Activated B cell treated with CpG ODN at 0.5 μM for 24 hours (primary cell): ENCODE measurements at places on chromosomes 1 and 21. TPM values are rescaled to one million over a fixed set of nuclear protein-coding genes. Genes with fewer than 3 reads are reported as not detected.

The IL19 gene
- total RNA-seq: not detected in 2 replicates

The PODN gene
- total RNA-seq: not detected in 2 replicates

The PRDM16 gene
- not detected in 2 replicates for total RNA-seq

The EFNA3 gene
- total RNA-seq: 1.2 and 1.7 TPM in 2 replicates

The PLK3 gene
- 63.0 and 82.0 TPM in 2 replicates for total RNA-seq

The PGLYRP3 gene
- not detected in 2 replicates for total RNA-seq

The RGS18 gene
- 0.78 TPM in 1 of 2 replicates, not detected in the other for total RNA-seq

The SETD4 gene
- 31.6 and 40.4 TPM in 2 replicates for total RNA-seq

The REN gene
- not detected in 2 replicates for total RNA-seq

The HPDL gene
- 3.7 and 4.3 TPM in 2 replicates for total RNA-seq

The S100A7A gene
- not detected in 2 replicates for total RNA-seq

- H3K4me3 ChIP-seq: no peak overlapping the region
- no peaks in the 10 kb centered on the region for H3K36me3 ChIP-seq
- H3K27ac ChIP-seq: no peak overlapping the region
- no peak for DNase-seq
- peaks cover 1% of the 10 kb centered on the region for H3K27me3 ChIP-seq
These were observed 395.1 kb upstream of the VAMP3 start for GRCh38 chr1:7375781-7376660.

DNA sequence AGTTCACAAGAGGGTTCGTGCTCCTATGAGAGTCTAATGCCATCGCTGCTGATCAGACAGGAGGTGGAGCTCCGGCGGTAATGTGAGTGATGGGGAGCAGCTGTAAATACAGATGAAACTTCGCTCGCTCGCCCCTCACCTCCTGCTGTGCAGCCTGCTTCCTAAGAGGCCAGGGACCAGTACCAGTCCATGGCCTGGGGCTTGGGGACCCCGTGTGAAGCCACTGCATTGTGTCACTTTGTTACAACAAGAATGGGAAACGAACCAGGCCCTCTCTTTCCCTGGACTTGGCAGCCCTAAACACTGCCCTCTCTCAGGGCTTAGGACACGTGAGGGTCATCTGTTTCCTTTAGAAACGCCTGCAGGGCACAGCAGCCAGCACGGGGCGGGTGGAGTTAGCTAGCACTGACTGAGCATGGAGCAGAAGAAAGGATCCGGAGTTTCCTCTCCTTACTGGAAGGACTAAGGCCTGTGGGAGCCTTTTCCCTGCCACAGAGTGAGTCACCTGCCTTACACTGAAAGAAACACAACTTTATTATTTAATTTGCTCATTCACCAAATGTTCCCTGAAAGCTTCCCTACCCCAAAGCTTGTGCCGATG is 185.2 kb upstream of the TMEM51 start:
- H3K4me1 ChIP-seq: no peaks in the 10 kb centered on the region
- no peak overlapping the region for H3K4me3 ChIP-seq
- no peak overlapping the region for H3K27ac ChIP-seq
- no peaks in the 10 kb centered on the region for H3K36me3 ChIP-seq

- peaks cover 16% of the 10 kb centered on the region for H3K4me1 ChIP-seq
- H3K36me3 ChIP-seq: no peaks in the 10 kb centered on the region
- peak overlapping the region; percentile 82 for H3K4me3 ChIP-seq
- no peak for DNase-seq
- peaks cover 43% of the 10 kb centered on the region for H3K27me3 ChIP-seq
These were observed 1.3 kb downstream of the GIPC2 start for GRCh38 chr1:78047106-78047505.

GRCh38 chr1:53362270-53362669 is 34.4 kb upstream of the LRP8 start:
- no peak for DNase-seq
- no peak overlapping the region for H3K27ac ChIP-seq
- no peak overlapping the region for H3K4me3 ChIP-seq
- H3K27me3 ChIP-seq: no peaks in the 10 kb centered on the region

- peaks cover 12% of the 10 kb centered on the region for H3K4me1 ChIP-seq
- peaks cover 1% of the 10 kb centered on the region for H3K36me3 ChIP-seq
- H3K27ac ChIP-seq: no peak overlapping the region
- H3K4me3 ChIP-seq: peak overlapping the region; percentile 77
- DNase-seq: no peak
These were observed 872 bp upstream of the PINK1 start for GRCh38 chr1:20632386-20632785.

- H3K27ac ChIP-seq: no peak overlapping the region
- no peaks in the 10 kb centered on the region for H3K36me3 ChIP-seq
- peaks cover 33% of the 10 kb centered on the region for H3K27me3 ChIP-seq
- DNase-seq: no peak
- no peak overlapping the region for H3K4me3 ChIP-seq
These were observed 1.7 kb downstream of the EPHX4 start for GRCh38 chr1:92031281-92032110.

DNA sequence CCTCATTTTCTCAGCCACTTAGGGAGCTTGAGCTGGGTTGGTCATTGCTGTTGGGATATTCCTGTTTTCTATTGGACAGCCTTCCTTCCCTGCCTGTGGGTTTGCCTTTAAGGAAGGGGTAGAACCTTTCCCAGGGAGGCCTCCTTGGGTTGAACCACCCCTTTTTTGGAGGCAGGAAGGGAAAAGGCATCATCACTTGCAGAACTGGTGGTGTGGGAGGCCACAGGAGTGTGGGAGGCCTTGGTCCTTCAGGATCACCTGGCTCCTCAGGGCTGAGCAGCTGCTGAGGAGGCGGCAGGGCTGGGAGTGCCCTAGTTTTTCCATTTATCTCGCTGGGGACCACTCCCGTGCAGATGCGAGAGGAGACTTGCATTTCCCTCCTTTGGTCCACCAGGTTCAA is 667 bp upstream of the CYB561D1 start:
- H3K4me1 ChIP-seq: peaks cover 43% of the 10 kb centered on the region
- H3K4me3 ChIP-seq: peak overlapping the region; percentile 98
- peaks cover 38% of the 10 kb centered on the region for H3K36me3 ChIP-seq
- H3K27me3 ChIP-seq: no peaks in the 10 kb centered on the region

DNA sequence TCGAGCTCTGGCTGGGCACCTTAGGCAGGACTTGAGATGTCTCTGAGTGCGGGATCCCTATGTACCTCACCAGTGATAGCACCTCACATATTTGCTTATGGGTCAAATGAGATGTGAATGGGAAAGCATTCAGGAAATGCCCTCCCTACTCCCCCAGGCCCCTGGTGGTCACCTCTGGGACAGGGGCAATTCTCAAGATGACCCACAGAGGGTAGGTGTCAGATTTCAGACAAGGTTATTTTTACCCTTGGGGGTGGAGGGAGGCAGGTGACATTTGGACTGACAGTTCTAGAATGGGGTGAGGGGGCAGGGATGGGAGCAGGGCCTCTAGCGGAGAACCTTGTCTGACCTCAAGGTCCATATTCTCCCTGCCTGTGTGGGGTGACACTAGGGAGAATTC is 27.1 kb downstream of the ACOT11 start:
- H3K4me1 ChIP-seq: no peaks in the 10 kb centered on the region
- H3K36me3 ChIP-seq: no peaks in the 10 kb centered on the region
- H3K27ac ChIP-seq: no peak overlapping the region
- DNase-seq: no peak
- H3K27me3 ChIP-seq: peaks cover 4% of the 10 kb centered on the region

- H3K36me3 ChIP-seq: peaks cover 10% of the 10 kb centered on the region
- H3K27ac ChIP-seq: no peak overlapping the region
- no peaks in the 10 kb centered on the region for H3K27me3 ChIP-seq
- H3K4me3 ChIP-seq: peak overlapping the region; percentile 48
These were observed 7.5 kb downstream of the MIER1 start for GRCh38 chr1:66932291-66932690.

DNA sequence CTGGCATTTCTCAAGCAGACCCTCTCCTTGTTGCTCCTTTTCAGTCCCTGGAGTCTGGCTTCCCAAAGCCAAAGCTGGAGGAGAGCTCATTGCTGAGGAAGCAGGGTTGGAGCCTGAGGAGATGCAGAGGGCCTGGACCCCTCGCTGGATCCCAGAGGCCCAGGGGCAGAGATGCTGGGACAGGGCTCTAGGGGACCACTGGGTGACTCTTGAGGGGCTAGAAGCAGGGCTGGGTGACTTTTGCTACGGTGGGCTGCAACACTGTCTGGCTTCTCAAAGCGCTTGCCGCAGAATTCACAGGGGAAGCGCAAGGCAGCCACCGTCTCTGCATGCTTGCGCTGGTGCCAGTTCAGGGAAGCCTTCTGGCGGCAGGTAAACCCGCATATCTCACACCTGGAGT is 8.8 kb downstream of the ZNF692 start:
- no peak for DNase-seq
- H3K27ac ChIP-seq: no peak overlapping the region
- no peak overlapping the region for H3K4me3 ChIP-seq
- peaks cover 62% of the 10 kb centered on the region for H3K36me3 ChIP-seq
- no peaks in the 10 kb centered on the region for H3K27me3 ChIP-seq

- peaks cover 26% of the 10 kb centered on the region for H3K4me1 ChIP-seq
- DNase-seq: no peak
- peaks cover 21% of the 10 kb centered on the region for H3K27me3 ChIP-seq
- H3K4me3 ChIP-seq: no peak overlapping the region
- no peak overlapping the region for H3K27ac ChIP-seq
These were observed 239.8 kb upstream of the RAB4A start for GRCh38 chr1:229031061-229031460.

GRCh38 chr1:63261736-63262458 is 60.5 kb upstream of the FOXD3 start:
- H3K4me1 ChIP-seq: no peaks in the 10 kb centered on the region
- H3K36me3 ChIP-seq: no peaks in the 10 kb centered on the region
- DNase-seq: no peak
- peaks cover 13% of the 10 kb centered on the region for H3K27me3 ChIP-seq
- no peak overlapping the region for H3K4me3 ChIP-seq

DNA sequence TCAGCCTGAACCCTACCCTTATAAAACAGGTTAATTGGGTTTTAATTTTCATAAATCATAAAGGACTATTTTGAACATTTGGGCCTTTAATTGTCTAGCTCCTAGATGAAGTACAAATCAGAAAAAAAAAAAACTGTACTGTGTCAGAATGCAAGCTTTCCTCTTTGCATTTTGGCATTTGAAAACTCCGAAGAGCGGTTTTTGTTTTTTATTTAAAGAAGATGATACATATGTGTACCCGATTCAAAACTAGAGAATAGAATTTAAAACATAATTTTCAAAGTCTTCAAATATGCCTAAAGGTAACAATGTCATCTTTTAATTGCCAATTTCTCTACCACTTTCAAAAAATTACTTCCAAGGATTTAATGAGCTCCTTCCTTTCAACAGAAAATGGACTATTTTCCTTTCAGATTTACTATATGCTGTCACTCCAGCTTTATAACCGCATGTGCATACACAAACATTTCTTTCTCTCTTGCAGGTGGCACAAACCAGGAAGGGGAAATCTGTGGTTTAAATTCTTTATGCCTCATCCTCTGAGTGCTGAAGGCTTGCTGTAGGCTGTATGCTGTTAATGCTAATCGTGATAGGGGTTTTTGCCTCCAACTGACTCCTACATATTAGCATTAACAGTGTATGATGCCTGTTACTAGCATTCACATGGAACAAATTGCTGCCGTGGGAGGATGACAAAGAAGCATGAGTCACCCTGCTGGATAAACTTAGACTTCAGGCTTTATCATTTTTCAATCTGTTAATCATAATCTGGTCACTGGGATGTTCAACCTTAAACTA is 33.7 kb downstream of the MRPL39 start:
- DNase-seq: no peak
- peak overlapping the region; percentile 75 for H3K4me3 ChIP-seq
- H3K27me3 ChIP-seq: no peaks in the 10 kb centered on the region
- peak overlapping the region; percentile 90 for H3K27ac ChIP-seq
- peaks cover 80% of the 10 kb centered on the region for H3K36me3 ChIP-seq

GRCh38 chr1:46188295-46189030 is 9.8 kb downstream of the POMGNT1 start:
- DNase-seq: no peak
- H3K4me1 ChIP-seq: peaks cover 9% of the 10 kb centered on the region
- H3K27ac ChIP-seq: no peak overlapping the region
- no peak overlapping the region for H3K4me3 ChIP-seq
- H3K36me3 ChIP-seq: peaks cover 46% of the 10 kb centered on the region

- H3K27me3 ChIP-seq: no peaks in the 10 kb centered on the region
- peak; percentile 71 for DNase-seq
- no peaks in the 10 kb centered on the region for H3K36me3 ChIP-seq
- peak overlapping the region; percentile 69 for H3K4me3 ChIP-seq
These were observed 3.8 kb downstream of the FBXO2 start for GRCh38 chr1:11650331-11650991.

DNA sequence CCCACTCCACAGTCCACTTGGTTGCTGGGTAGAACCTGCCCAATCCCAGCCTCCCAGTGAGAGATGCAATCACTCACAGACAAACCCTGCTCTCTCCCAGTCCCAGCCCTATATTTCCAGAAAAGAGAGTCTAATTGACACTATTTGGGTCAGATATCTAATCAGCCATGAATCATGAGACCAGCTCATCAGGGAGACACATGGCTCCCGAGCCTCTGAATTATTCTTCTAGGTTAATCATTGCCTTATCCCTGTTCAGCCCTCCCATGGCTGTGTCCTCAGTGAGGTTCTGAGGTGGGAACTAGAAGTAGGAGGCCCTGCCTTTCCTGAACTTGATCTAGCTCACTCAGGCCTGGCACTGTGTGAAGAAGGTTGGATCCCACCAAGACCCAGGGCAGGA is 49.9 kb upstream of the ZC3H12A start:
- peaks cover 15% of the 10 kb centered on the region for H3K27me3 ChIP-seq
- no peaks in the 10 kb centered on the region for H3K4me1 ChIP-seq
- no peak for DNase-seq
- H3K27ac ChIP-seq: no peak overlapping the region

DNA sequence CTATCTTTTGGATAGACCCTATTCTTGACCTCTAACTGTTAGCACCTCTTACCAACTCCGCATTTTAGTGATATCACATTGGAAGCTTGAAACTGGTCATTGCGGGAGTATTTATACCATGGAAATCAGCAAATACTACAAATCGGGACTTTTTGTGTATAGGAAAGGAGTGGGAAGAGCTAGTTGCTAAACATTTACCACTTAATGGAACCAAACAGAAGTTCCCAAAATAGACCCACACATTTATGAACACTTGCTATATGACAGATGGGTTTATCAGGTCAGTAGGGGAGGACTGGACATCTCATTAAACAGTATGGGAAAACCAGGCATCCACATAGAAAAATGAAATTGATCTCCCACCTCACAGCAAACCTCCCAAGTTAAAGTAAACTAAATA is 29.4 kb downstream of the PHC2 start:
- no peak overlapping the region for H3K4me3 ChIP-seq
- DNase-seq: no peak
- no peak overlapping the region for H3K27ac ChIP-seq
- no peaks in the 10 kb centered on the region for H3K36me3 ChIP-seq
- H3K27me3 ChIP-seq: peaks cover 16% of the 10 kb centered on the region

DNA sequence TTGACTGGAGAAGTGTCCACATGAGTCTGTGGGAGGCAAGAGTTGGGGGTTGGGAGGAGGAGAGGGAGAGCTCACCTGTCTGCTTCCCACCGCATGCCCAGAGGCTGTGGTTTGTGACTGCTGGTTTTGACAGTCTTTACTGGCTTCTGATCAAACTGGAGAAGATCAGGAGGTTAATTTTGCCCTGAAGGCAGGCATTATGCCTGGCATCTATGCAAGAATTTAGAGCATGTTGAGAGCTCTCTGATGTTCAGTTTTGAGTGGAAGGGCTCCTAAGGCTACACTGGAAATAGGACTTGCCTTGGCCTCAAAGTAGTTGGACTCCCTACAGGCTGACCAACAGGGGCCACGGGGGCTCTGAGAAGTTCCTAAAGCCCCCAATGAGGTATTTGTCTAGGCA is 101.6 kb downstream of the TLR5 start:
- H3K27me3 ChIP-seq: peaks cover 18% of the 10 kb centered on the region
- H3K4me1 ChIP-seq: no peaks in the 10 kb centered on the region
- H3K27ac ChIP-seq: no peak overlapping the region
- H3K4me3 ChIP-seq: no peak overlapping the region
